ENCODE measurements at places on chromosomes 7 and 10.

DNA sequence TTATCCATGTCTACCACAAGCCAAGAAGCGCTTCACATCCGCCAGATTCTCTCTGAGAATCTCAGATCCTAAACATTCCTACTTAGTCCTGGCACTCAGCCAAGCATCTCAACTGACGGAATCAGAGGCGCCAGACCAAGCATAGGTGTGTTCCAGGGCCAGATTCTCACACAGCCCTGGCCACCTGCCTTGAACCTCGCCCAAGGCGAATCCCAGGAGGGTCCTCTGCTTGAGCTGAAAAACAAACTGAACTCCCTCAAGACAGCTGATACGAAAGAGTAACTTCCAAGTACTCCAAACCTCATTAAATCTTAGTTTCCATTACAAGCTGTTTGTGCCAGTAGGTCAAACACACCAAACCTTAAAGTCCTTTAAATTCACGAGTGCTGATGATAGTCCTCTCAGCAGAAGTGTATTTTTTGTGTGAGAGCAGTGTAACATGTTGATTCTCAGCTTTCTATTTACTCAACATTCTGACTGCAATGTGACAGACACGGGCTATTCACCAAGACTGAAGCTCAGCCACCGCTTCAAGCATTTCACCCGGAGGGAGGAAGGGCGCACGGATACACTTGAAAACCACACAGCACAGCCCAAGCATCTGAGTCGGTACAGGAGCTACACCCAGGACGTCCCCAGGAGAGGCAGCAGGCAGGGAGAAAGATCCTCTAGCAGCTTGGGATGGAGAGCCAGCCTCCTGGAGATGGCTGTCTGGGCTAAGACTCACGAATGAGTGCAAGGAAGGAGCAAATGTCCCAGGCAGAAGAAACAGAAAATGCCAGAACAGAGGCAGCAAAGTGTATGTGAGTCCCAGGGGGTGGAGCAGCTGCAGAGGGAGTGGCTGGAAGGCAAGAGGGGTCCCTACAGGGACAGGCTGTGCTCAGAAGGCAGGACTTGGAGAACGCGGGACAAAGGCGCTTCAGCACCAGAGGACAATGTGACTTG, 6.0 kb downstream of the PARD3 start:
- DNase-seq: no peak

GRCh38 chr7:123860848-123861247, 15.9 kb downstream of the HYAL4 start:
- no peak for DNase-seq

DNA sequence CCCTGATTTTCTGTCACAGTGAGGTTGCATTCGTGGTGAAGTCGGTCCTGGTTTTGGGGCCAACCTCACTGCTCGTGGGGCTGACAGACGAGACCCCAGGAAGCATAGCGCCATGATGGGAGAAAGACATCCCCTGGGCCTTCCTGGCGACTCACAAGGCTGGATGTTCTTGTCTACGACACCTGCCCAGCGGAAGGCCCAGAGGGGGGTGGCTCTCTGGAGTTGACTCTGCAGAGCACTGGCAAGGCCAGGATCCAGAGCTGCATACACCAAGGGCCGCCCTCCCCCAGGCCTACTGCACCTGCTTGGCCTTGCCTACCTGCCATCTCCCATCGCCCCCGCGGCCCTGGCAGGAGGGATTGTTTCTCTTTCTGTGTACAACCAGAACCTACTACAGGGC, 608.9 kb downstream of the PTPRN2 start:
- DNase-seq: no peak

DNA sequence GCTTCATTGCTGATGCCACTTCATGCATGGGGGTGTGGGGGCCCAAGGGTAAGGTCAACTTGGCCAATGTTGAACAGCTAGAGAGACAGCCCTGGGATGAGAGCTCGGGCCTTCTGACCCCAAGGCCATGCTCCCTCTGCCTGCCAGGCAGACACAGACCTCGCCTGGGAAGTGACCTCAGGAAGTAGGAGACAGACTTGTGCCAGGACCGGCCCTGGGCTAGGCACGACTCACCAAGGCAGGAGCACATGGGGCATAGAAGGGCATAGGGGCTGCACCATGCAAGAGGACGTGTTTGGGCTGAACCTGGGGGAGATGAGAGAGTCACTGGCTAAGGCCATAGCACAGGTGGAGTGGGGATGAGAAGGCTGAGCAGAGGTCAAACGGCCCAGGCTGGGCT, 27.1 kb downstream of the ZCCHC24 start:
- no peak for DNase-seq

- DNase-seq: peak; percentile 30
These were observed 841 bp downstream of the GLUD1 start for GRCh38 chr10:87093632-87094372.

GRCh38 chr7:91892099-91892705, 11.7 kb upstream of the MTERF1 start:
- no peak for DNase-seq

GRCh38 chr10:126846469-126846868, 58.8 kb upstream of the DOCK1 start:
- DNase-seq: no peak

GRCh38 chr10:89210794-89211425, 3.8 kb upstream of the CH25H start:
- DNase-seq: no peak

DNA sequence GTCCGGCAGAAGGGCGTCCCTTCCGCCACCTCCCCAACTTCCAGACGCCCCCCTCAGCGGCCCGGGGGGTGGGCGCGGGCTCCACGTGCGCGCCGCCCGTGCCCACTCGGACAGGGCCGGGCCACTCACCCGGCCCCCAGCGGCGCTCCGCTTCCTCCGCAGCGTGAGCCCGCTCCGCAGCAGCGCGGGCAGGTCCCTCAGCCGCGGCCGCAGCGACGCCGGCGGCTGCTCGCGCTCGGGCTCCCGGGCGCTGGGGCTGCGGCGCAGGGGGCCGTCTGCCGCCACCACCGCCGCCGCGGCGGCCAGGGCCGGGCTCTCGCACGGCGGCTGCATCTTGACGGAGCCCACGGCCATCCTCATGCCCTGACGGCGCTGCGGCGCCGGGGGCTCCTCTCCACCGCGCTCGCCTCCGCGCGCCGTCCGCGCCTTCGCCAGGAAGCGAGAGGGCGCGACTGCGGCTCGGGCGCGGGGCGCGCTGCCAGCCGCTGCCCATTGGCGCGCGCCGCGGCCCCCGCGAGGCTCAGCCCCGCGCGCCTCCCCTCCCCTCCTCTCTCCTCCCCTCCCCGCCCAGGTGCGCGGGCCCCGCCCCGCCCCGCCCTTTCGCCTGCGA, at the start of gene RAPGEF5:
TSS of gene RAPGEF5 (minus strand) at position 454 of the 610 bp plus-strand sequence. CDS start at position 360, 94 bp downstream.
- peak; percentile 42 for DNase-seq

- no peak for DNase-seq
These were observed 187.8 kb downstream of the CRPPA start for GRCh38 chr7:16233517-16233916.

DNA sequence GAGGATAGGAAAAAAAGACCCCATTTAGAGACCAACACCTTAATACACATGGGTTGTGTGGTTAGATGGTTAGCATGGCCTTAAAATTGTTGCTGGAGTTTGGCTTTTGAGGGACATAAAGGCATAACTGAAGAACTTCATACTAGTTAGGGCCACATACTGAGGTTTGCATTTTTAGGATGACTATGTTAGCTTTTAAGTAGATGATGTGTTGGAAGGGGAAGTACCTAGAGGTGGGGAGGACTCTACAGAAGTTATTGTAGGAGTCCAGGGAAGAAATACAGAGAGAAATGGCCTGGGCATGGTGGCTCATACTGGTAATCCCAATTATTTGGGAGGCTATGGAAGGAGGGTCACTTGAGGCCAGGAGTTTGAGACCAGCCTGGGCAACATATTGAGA, 40.5 kb downstream of the ENTPD1 start:
- DNase-seq: no peak

- DNase-seq: no peak
These were observed 175.8 kb upstream of the SORCS1 start for GRCh38 chr10:107340326-107340725.

- no peak for DNase-seq
These were observed 17.3 kb upstream of the BLOC1S2 start for GRCh38 chr10:100303724-100304319.

DNA sequence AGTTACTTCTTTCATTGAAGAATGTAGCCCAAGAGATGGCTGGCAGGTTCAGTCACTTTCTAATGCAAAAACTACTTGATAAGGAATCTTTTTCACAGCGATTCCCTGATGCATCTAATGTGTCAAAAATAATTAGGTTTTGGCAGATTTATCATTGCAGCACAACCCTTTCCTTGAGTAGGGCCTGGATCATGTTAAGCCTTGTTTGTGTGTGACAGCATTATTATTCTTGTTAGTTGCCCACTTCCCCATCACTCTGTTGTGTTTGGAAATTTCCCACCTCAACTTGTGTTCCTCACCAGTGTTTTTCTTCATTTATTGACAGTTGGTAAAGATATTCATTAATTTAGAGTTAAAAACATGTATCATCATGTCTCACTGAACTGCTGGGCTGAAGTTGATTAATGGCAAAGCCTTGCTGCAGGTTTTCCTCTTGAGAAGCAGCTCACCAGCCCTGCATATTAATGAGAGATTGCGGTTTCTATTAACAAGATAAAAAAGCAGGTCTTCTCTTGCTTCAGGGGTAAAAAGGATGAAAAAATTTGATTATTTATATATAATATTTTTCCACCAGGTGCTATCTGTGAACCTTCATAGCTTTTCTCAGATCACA, 233.3 kb upstream of the MDFIC start:
- DNase-seq: no peak

- no peak for DNase-seq
These were observed 150.9 kb downstream of the MBL2 start for GRCh38 chr10:52621635-52622079.

DNA sequence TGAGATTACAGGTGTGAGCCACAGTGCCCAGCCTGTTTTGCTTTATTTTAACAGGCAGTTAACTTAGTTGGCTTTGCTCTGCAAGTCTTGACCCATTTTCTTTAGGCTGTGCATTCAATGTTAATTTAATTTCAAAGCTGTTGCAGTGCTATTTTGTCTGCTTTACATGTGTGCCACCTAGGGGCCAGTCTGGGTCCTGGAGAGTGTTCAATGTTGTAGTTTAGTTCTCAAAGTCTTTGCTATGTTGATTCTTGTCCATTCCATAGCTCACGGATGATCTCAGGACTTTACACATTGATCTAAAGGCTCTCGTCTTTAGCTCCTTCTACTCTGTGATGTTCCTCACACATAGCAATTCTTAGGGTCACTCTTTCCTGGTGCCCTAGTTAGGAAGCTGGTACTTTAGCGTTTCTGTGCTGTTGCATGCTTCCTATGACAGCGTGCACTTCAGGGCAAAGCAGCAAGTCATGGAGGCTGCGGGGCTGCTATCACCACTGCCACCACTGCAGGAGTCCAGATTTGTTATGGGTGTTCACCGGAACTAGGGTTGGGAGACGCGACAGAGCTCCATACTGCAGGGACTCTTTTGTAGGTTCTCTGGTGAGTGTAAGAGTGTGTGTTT, 16.4 kb upstream of the ABCA13 start:
- DNase-seq: no peak

DNA sequence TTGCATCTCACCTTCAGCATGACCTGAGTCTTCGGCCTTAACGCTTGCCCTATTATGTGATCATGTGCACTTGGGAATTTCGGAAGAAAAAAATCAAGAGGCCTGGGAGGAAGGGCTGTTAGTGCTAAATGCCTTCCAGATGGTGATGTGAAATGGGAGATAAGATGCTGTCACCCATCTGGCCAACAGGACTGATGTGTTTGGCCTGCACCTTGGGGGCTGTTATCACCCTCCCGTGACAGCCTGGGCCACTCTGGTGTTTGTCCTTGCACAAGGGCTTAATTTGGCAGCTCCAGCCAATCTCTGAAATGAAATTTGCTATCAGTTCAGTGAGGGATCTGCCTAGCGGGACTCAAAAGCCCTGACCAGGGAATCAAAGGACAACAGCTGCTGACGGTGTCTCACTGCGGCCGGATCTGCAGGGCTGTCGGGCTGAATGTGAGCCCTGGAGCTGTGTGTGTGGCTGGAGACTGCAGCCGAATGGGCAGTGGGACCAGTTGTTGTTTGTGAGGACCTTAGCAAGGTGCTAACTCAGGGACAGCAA, 131.4 kb upstream of the BTBD16 start:
- no peak for DNase-seq

DNA sequence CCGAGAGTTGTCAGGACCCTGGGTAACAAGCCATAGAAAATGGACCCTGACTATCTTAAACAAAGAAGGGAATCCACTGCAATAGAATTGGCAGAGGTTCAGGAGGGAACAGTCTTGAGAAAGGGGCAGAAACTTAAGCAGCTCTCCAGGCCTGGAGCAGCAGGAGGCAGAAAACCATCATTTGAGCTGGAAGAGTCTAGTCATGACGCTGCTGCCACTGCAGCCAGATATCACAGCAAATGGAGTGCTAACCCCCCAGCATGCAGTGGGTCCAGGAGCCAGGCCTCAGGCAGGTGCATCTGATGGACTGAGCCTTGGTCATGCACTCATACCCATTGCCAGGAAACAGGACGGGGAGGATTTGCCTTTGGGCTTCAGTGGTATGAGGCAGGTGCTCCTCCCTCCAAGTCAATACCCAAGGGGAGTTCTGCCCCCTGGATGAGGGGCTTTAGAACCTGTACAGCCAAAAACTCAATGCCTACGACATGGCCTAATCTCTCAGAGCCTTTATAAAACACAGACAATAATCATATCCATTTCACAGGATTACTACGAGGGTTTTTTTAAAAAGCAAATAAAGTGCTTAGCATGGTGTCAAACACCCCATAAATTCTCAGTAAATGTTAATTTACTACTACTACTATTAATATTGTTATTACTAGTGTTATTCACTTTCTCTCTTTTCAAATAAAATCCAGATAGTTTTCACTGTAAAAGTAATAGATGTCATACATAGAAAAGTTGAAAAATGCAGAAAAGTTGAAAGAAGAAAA, 30.7 kb downstream of the DUSP5 start:
- no peak for DNase-seq

DNA sequence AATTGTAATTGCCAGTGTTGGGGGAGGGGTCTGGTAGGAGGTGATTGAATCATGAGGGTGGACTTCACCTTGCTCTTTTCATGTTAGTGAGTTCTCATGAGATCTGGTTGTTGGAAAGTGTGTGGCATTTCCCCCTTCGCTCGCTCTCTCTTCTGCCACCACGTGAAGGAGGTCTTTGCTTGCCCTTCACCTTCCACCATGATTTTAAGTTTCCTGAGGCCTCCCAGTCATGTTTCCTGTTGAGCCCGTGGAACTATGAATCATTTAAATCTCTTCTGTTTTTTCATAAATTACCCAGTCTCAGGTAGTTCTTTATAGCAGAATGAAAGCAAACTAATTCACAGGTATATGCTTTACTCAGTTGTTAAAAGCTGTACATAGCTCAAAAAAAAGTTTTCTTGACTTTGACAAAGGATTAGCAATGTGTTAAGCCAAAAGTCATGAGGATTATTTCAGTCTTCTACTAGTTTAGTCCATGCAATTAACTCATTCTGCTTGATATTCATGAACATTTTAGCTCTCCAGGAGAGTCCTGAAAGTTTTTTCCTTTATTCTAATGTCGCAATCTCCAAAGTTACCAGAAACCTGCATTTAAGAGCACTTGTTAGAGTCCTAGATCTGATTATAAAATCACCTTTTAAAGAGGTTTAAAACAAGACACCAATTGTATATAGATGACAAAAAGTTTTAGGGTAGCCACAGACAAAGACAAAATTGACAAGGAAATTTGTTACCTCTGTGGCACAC, 27.7 kb upstream of the ARHGAP12 start:
- no peak for DNase-seq

GRCh38 chr7:33432821-33433220, 303.5 kb downstream of the BBS9 start:
- no peak for DNase-seq

Data from mesothelial cell of epicardium (in vitro differentiated cells).